ENCODE measurements at places on chromosomes 13 and 19. TPM values are rescaled to one million over a fixed set of nuclear protein-coding genes. Genes with fewer than 3 reads are reported as not detected.

DNA sequence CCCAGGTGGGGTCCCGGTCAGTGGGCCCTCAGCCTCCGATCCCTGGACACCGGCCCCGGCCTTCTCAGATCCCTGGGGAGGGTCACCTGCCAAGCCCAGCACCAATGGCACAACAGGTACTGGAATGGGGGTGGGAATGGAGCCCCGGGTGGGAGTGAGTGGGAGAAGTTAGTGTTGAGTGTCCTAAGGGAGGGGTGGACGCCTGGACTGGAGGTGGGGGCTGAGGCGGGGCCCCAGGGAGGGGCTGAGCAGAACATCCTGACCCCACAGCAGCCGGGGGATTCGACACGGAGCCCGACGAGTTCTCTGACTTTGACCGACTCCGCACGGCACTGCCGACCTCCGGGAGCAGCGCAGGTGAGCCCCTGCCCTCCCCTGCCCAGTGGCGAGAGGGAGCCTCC is 17.7 kb downstream of the EPN1 start:
- DNase-seq, result no peak

DNA sequence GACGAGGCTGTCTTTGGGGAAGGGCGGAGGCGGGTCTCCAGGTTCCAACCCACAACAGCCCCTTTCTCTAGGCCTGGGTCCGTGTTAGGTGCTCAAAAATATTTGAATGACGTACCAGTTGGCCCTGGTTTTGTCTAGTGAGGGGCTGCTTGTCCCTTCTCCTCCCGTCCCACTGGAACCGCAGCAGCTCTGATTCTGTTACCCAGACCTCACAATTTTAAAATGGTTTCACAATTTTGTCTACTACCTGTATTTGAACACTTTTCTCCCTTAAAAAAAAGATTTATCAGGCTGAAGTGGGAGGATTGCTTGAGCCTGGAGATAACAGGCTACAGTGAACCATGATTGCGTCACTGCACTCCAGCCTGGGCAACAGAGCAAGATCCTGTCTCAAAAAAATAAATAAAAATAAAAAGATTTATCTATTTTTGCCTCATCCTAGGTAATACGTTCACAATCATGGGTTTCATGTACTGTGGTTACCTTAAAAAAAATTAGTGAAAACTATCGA is 1.3 kb upstream of the IRF2BP1 start:
- no peak for DNase-seq

DNA sequence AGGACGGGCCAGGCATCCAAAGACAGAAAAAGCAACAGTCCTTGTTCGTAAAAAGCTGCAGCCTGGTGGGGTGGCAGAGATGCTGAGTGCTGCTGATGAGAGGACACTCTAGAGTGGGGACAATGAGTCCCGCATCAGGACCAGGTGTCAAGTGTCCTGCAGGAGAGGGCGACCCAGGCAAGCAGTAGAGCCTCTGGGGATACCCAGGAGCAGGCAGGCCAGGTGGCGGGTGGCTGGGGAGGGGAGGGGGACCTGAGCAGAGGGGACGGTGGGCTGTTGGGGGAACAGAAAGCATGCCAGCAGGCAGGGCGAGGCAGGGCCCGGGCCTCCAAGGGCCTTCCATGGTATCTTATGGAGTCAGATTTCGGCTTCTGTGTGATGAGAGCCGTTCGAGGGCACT is 35.8 kb downstream of the GGACT start:
- no peak for DNase-seq

DNA sequence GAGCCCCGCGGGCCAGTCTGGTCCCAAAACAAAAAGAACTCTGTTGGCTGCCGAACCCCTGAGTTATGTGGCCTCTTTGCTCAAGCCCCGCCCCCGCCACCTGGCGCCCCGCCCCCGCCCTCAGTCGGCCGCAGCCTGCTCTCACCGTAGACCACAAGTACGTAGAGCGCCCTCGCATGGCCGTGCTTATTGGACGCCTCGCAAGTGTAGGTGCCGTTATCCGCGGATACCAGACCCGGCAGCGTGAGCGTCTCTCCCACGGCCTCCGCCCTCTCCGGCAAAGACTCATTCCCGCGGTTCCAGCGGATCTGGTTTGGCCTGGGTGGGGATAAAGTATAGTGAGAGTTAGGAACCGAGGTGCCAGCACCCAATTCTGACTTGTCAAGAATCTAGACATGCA is 5.5 kb upstream of the ZNF428 start:
- no peak for DNase-seq

GRCh38 chr19:10112037-10112761 is 706 bp downstream of the P2RY11 start:
- DNase-seq, result no peak

- no peak for DNase-seq
These were observed 520 bp downstream of the ZNF600 start for GRCh38 chr19:52786078-52786463.

- DNase-seq, result no peak
These were observed 1551.9 kb downstream of the EFNB2 start for GRCh38 chr13:104983601-104984000.

Gene IZUMO2
- 0.22 TPM for polyA plus RNA-seq

Gene LHFPL6
- polyA plus RNA-seq, result 40.1 TPM

Gene KCTD4
- polyA plus RNA-seq, result 0.45 TPM

Gene TSSK6
- 0.59 TPM for polyA plus RNA-seq

Gene ANKLE1
- polyA plus RNA-seq, result 1.7 TPM

Data from renal cortex interstitium (tissue), 15 donors.